ENCODE measurements at places on chromosomes 5 and 9. TPM values are rescaled to one million over a fixed set of nuclear protein-coding genes. Genes with fewer than 3 reads are reported as not detected.

CARTPT gene
- not detected for total RNA-seq

TEK gene
- total RNA-seq: 25.8 TPM

BTNL9 gene
- total RNA-seq: not detected

- peak; percentile 82 for DNase-seq
Measured at GRCh38 chr5:147530530-147531389, 20.9 kb upstream of the DPYSL3 start.

PGM5 gene
- 2.6 TPM for total RNA-seq

C5orf58 gene
- total RNA-seq: not detected

DNA sequence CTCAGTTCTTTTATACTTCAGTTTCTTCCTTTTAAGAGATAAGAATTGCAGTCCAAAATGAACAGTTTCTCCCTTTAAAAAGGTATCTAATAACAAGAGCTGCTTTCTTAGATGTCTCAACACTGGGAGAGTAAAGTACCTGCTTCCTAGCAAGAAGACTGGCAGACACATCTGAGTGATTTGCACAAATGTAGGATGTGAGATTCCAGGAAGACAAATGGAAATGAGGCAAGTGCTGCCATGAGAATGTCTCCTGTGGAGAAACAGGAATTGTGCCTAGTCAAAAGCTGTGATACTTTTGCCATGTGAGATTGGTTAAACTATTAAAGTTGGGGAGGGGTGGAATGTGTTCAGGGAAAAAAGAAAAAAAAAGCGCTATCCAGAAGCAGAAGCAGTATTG lies 159.1 kb downstream of the HTR1A start:
- DNase-seq: no peak

PNPLA7 gene
- 0.64 TPM for total RNA-seq

GRCh38 chr9:98632839-98633238 lies 75.9 kb downstream of the GABBR2 start:
- no peak for DNase-seq

GRCh38 chr5:109743770-109744212 lies 54.1 kb downstream of the MAN2A1 start:
- peak; percentile 93 for DNase-seq

- peak; percentile 17 for DNase-seq
Measured at GRCh38 chr5:172477466-172477865, 23.1 kb upstream of the SH3PXD2B start.

HSPA9 gene
- total RNA-seq: 334 TPM

TMED7 gene
- 134 TPM for total RNA-seq

MEIKIN gene
- not detected for total RNA-seq

GRCh38 chr9:115461280-115461679 lies 343.3 kb upstream of the TNC start:
- no peak for DNase-seq

DNA sequence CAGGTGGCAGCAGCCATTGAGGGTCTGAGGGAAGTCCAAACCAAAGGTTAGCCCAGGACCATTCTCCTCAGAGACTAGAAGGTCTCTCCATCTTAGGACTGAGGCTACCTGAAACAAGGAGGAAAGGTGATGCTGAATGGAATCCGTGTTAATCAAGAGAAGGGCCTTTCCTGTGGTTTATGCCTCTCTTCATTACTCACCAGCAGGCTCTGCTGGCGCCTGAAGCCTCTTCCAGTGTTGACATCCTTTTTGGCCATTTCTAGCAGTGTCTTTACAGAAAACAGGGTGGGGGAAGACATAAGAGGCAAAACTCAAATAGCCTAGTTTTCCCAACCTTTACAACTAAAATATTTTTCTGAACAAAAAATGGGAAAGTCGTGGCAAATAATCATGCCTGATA lies 98.0 kb downstream of the ENC1 start:
- DNase-seq: peak; percentile 9

GRXCR2 gene
- total RNA-seq: not detected

Data from fibroblast of villous mesenchyme (primary cell).